ENCODE measurements at places on chromosomes 13 and 19.
A peak's percentile ranks its signal among the peaks of the same experiment; 100 is the strongest.

- DNase-seq: no peak
These were observed 163.9 kb downstream of the TEX29 start for GRCh38 chr13:111484141-111484925.

DNA sequence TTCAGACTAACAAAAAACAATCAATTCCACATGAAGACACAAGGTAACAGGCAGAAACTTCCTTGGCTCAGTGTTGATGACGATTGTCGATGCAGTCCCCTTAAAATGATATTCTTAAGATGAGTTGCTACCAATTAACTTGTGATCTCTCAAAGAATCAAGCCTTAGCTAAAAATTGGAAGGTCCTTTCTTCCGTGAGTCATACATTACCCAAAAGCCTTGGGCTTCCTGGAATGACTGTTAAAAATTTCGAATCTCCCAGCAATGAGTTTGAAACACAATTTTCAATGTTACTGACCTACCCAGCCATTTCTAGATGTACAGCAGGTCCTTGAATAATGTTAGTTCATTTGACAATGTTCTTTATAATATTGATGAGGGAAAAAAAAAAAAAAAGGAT is 28.0 kb upstream of the RB1 start:
- no peak for DNase-seq

DNA sequence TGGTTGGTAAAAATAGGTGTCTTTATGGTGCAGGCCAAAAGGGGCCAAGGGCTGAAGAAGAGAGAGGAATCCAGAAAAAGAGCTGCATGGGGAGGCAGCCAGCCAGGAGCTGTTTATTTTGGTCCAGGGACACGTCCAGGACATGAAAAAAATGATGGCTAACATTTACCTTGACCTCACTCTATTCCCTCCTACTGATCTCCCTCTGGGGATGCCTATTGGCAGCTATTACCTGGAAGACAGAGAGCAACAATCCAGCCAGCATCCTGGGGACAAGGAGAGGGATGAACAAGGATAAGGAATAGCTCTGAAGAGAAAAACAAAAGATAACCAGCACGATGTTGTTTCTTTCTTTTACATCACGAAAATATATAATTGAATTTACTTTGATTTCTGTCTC is 1599.6 kb downstream of the SLITRK5 start:
- no peak for DNase-seq

GRCh38 chr19:4396949-4397783 is 3.2 kb downstream of the SH3GL1 start:
- DNase-seq: no peak

- no peak for DNase-seq
These were observed 1.8 kb downstream of the CEBPG start for GRCh38 chr19:33375156-33375836.

GRCh38 chr13:100131863-100132574 is 43.1 kb downstream of the PCCA start:
- peak; percentile 83 for DNase-seq

DNA sequence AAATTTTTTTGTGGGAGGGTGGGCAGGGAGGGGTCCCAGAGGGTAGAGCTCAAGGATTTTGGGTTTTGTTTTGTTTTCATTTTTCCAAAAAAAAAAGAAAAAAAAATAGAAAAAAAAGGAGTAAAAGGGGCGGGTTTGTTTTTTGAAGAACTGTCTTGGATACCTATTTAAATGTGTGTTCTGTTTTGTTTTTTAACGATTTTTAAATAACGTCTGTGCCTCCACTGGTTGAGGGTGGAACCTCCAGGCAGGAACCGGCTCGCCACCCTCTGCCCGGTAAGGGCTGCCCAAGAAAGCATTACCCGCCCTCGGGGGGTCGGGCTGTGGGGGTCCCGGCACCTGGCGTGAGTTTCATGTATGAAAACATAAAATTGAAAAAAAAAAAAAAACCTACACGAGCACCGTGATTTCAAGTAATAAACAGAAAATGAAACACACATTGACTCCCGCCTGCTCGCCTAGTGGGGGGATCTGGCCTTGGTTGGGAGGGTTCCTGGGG is 10.4 kb downstream of the MIDN start:
- no peak for DNase-seq

Data from NCI-H226 (cell line).